ENCODE measurements at places on chromosomes 12 and 14.

DNA sequence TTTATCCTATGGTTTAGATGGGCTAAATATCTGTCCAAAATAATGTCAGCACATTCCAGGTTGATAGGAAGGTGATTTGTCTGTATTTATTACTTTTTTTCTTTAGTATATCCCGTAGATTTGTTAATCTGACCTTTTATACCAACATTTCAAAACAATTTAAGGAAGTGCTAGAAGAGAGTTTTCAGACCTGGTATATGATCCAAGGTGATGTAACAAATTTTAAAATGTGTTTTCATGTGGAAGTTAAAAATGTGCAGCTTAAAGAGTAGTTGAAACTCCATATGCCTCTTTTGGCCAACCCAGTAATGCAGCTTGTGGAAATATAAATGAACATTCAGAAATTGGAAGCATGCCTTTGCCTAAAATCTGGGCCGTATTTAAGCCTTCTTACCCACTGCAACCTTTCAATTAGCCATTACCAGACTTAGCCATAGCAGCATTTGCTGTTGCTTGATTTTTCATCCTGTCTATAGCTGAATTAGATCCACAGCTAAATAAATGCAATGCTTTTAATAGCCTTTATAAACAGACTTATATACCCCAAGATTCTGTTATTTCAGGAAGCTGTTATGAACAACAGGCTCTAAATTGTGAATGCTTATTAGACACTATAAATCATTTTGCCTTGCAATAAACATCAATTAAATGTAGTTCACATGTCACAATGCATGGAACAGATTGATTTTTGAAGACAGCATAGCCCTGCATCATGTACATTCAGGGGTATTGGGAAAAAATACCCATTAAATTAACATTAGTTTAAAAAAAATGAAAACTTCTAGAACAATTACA is 271.2 kb downstream of the PDZRN4 start:
- DNase-seq = no peak

DNA sequence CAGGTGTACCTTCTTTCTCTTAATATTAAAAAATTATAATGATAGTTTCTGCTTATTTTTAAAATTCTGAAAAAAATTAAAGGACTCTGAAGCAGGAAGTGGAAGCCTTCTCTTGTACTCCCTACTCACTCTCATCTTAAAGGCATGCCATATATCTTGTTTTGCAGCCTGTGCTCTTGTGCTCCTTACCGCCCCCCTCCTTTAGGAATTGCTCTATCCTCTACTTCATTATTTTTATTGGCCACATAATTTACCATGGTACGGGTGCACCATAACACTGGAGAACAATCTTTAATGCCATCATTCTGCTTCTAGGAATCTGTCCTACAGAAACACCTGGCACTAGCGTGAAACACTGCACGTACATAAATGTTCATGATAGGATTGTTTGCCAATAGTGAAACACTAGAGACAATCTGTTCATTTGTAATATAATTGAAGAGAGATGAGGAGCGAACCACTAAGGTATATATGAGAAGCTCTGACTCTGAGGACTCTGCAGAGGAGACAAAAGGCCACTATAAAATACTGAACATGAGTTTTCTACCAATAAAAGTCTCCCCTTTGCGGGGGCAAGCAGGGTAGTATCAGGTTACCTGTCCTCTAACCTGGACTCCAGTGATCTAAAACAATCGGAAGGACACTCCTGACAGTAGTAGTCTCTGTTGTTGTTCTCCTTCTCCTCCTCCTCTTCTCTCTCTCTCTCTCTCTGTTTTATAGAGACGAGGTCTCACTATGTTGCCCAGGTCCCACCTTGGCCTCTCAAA is 6.3 kb upstream of the NYNRIN start:
- DNase-seq = no peak

GRCh38 chr12:3083921-3084347 is 6.8 kb downstream of the TSPAN9 start:
- no peak for DNase-seq

DNA sequence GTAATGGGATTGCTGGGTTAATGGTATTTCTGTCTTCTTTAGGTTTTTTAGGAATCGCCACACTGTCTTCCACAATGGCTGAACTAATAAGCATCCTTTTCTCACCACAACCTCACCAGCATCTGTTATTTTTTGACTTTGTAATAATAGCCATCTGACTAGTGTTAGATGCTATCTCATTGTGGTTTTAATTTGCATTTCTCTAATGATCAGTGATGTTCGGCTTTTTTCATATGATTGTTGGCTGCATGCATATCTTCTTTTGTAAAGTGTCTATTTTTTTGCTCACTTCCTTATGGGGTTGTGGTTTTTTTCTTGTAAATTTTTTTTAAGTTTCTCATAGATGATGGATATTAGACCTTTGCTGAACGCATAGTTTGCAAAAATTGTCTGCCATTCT is 377.9 kb downstream of the GALC start:
- DNase-seq = no peak

GRCh38 chr14:23861666-23862065 is 91.9 kb upstream of the DHRS4 start:
- DNase-seq = no peak

Data from endothelial cell (in vitro differentiated cells).